ENCODE measurements at places on chromosomes 4 and X.

- DNase-seq: no peak
Measured at GRCh38 chr4:183286590-183287308, 33.3 kb downstream of the CLDN22 start.

DNA sequence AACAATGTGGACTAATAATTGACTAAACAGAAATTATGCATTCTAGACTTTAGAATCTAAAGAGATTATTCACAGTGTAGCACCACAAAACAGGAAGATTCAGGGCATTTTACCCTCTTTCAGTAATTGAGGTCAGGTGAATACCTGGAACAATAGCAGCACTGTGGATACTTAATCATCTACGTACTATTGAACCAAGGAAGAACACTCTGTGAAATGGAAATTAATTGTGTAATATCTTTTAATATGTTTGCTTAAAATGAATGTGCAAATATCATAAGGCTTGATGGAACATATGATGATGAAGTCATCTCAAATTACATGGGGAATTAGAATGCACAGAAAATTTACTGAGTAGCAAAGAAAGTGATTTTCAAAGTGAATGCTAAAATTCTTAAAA, 68.5 kb upstream of the MAP9 start:
- no peak for DNase-seq

GRCh38 chr4:186058253-186058979, 10.5 kb upstream of the TLR3 start:
- no peak for DNase-seq

GRCh38 chr4:164410401-164410800, 343.5 kb upstream of the SMIM31 start:
- DNase-seq: no peak

GRCh38 chr4:148445071-148445859, 3.1 kb upstream of the NR3C2 start:
- no peak for DNase-seq

DNA sequence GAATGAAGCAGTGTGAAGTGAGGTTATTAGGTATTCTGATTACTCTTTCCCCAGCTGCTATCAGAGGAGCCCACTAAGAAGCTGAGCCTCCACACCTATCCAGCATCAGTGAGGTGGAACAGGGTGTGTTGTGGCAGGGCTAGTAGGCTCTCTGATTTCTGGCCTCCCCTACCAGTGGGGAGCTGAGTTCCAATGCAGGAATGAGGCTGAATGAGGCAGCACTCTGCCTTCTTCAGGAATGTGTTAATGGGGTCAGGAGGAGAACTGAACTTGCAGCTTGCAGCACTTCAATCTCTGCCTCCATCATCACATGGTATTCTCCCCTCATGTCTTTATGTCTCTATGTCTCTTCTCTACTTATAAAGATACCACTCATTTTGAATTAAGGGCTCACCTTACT, 26.9 kb downstream of the SOX3 start:
- no peak for DNase-seq

DNA sequence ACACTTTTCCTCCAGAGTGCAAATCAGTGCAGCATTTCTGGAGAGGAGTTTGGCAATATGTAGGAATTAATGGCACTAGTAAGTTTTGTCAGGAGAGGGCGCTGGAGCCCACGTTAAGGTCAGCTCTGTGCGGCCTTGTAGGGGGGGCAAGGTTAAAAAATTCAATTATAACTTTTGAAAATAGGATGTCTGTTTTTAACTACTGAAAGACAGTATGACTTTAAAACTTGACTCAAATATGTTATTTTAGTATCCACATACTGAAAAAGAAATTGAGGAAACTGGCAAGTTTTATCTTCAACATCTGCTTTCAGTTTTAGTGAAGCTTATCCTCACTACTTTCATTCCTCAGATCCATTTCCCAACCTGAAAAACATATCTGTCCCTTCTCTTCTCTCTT, 30.9 kb upstream of the HSD17B13 start:
- peak; percentile 22 for DNase-seq

- DNase-seq: peak; percentile 58
Measured at GRCh38 chr4:27154706-27155105, 294.1 kb downstream of the STIM2 start.

DNA sequence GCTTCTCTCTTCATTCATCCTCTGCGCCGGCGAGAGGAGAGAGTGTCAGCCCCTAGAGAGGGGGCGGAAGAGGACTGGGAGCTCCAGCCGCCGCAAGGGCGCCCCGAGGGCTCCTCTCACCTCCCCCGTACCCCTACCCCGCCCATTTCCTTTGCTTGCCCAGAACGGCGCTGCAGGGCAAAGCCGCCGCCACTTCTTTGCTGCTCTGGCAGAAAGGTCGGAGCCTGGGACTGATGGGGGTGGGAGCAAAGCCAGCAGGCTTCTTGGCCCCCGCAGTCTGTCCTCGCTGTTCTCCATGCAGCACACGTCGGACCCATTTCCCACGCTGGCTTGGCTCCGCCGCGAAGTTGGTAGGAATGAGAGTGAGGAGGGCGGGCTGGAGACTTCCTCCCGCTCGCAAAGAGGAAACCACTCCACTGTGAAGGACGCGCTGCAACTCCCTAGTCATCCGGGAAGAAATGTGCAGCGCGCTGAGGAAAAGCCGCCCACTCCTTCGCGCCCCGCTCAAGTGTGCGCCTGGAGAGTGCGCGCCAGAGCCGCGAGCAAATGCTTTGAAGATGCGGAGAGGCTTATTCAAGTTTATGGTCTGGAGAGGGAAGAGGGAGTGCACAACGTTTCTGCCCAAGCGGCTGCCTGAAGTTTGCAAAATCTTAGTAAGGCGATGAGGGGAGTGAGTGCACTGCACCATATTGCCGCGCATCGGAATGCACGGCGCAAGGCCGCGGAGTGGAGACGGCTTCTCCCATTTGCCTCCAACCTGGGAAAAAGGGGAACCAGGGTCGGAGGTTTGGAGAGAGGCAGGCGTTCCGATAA, 2.8 kb upstream of the PCDH7 start:
- no peak for DNase-seq

DNA sequence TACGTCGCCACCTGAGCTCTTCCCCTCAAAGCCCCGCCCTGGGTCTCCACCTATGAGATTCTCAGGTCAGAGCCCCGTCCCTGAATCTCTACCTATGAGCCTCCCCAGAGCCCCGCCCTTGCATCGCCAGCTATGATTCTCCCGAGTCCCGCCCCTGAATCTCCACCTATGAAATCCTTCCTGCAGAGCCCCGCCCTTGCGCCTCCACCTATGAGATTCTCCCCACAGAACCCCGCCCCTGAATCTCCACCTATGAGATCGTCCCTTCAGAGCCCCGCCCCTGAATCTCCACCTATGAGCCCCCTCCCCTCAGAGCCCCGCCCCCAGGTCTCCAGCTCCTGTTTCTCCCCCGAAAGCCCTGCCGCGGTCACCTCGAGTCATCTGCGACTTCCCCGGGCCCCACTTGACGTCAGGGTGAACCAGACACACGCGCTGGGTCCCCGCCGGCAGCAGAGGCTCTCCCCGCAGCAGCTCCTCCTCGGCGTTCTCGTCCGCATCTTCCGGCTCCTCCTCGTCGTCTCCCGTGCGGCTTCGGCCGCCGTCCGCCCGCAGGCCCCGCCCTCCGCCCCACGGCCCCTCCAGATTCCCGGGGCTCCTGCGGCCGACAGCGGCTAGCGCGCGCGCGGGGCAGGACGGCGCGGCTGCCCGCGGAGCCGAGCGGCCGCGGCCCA, 393 bp downstream of the GTPBP6 start:
- DNase-seq: peak; percentile 95

DNA sequence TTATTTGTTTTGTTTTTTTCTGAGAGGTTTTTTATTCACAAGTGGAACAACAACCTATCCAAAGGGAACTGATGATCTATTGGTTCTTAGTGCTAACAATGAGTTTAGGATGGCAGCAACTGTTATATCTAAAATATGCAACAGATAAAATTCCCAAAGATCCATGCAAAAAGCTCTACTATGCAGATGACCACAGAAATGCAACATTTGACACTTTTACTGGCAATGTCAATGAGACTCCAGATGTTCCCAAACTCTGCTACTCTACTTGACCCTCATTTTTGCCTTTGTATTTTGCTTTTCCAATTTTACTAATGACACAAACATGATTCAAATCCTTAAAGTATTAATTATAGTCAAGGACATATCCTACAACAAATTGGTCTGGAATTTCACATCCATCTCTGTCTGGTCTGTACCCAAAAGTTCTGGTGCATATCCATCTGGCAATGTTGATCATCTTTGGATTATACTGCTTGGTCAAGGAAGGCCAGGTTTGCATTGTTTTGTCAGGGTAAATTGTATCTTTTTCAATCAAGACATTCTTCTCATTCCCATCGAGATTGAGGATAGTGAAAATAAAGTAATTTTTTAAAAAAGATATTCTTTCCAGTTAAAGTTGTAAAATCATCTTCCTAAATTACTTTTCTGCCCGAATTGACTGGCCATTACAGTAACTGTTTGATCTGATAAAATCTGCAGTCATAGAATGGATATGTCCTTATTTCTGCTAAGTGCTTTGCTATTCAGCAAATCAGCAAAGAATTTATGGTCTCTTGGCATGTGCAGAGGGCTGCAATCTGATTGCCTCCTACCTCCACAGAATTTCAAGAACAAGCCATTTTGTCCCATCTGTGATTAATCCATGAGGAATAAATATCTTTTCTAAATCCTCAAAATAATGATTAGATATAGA, 73.6 kb downstream of the FGFBP1 start:
- DNase-seq: no peak

DNA sequence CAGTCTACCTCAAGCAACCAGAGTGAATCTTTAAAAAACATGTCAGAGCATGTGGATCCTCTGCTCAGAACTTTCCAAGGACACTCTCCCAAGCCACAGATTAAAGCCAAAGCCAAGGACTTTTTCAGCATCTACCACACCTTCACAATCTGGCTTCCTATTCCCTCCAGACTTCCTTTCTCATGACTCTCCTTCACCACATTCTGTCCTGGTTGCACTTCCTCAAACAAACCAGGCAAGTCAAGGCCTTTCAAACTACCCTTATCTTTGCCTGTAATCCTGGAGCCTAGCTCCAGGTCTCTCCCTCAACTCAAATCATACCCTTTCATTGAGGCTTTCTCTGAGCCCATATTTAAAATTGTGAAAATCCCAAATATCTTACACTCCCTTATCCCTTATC, 191.6 kb upstream of the GALNTL6 start:
- DNase-seq: no peak

DNA sequence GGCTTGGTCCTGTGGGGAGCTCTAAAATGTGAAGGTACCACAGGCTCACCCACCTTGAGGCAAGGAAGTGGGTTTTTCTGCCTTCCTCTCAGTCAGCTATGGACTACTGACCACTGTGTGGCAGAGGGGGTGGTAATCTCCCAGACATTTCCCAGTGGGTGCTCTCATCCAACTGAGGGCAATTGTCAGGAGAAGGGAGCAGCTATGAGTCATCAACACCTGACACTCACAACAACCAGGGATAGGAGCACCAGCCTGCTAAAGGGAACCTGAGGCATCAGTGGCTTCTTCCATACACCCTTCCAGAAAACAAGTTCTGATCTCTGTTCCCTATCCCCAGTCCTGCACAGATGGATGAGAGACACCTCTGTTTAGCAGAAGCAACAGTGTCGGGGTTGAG, 468.8 kb downstream of the BCOR start:
- no peak for DNase-seq

- peak; percentile 30 for DNase-seq
Measured at GRCh38 chr4:125728568-125728967, 413.8 kb downstream of the FAT4 start.

DNA sequence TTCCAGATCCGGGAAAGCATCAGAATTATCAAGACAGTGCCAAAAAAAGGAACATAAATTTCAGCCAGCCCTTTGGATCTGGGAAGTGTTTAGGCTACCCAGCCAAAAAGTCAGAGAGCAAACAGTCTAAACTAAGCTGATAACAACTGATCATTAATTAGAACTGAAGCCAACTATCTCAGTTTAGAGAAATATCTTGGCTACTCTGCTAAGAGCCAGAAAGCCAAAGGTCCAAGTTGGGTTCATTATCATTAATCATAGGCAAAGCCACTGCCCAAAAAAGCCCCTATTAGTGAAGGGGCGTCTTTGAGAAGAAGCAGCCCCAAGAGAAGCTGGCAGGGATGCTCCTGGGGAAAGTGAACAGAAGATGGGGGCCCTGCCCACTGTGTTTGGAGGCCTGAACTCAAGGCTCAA, 37.0 kb upstream of the SHISA3 start:
- DNase-seq: no peak

- no peak for DNase-seq
Measured at GRCh38 chrX:71366674-71367256, 608 bp downstream of the TAF1 start.

DNA sequence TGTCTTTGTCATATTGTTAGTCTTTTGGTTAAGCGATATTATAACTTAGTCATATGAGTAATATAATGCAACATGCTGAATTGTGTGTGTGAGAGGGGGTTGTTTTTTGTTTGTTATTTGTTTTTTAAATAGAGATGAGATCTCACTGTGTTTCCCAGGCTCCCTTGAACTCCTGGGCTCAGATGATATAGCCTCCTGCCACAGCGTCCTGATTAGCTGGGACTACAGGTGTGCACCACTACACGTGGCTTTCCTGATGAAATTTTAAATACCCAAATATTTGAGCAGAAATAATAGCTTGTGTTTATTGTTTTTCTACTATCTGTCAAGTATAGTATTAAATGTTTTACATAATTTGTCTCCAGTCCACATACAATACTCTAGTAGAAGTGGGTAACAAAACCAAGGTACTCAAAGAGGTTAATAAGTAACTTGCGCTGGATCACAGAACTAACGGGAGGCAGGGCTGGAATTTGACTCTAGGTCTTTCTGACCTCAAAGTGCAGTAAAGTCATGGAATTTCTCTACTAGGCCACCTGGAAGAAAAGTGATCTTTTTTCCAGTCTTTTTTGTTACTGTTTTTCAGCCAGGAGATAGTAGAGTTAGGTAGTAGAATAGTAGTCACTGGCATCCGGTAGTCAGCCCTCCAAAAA, 47.8 kb downstream of the CLCN3 start:
- DNase-seq: no peak

GRCh38 chrX:48814722-48815121, 11.6 kb upstream of the ERAS start:
- no peak for DNase-seq

GRCh38 chr4:174521800-174522182, 497 bp downstream of the HPGD start:
- DNase-seq: no peak

DNA sequence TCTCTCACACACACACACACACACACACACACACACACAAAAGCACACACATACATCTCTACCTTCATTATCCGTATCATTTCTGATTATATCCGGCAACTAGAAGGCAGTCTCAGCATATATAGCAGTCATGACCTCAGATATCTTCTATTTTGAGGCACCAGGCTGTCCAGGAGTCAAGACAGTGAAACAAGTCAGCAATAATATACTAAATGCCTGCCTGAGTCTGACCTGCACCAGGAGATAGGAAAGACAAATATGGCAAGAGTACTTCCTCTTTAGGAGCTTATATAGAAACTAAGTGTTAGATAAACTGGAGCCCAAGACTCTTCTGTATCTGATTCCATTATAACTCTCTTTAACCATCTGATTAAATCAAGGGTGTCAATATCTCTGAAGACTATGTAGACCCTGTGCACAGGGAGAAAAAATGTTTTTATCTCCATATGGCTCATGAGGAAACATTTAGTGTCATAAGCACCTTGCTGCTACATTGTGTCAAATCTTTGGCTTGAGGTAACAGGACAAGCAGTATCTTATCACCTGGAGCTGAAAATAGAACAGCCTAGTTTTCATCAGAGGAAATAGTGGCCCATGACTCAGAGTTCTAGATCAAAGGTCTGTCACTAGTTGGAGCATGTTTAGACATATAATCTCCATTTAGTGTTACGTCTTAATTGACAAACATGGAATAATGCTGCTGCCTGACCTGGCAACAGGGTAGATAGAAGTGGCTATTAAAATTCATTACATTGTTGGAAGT, 27.0 kb upstream of the FAM47B start:
- no peak for DNase-seq

All from fibroblast of skin of left biceps (primary cell).